Stimulated activated CD4-positive, alpha-beta T cell treated with anti-CD3 and anti-CD28 coated beads, Interleukin-12 subunit alpha, Interleukin-12 subunit beta, amount 100 ng/mL, for 48 hours (primary cell): ENCODE measurements at places on chromosomes 7 and 10.

- no peak for DNase-seq
Measured at GRCh38 chr10:67923551-67923950, 39.1 kb downstream of the SIRT1 start.

DNA sequence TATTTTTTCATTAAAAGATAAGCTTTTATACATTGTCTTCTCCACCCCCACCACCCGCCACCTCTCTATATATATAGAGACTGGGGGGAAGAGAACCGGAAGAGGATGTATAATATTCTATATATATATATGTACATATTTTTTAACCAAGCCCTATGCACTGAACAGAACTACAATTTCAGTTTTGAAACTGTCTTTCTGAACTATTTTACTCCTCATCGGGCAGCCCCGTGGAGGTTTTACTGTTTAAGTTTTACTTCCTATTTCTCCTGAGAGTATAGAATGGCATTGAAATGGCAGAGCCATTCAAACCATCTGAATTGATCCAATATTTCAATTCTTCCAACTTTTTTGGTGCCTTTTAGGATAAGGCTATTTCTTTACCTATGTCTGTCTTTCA, 1047.1 kb downstream of the NRG3 start:
- DNase-seq = no peak

GRCh38 chr10:82409671-82410070, 534.7 kb downstream of the NRG3 start:
- no peak for DNase-seq

- DNase-seq = no peak
Measured at GRCh38 chr10:45607276-45607675, 65.3 kb downstream of the ZFAND4 start.

GRCh38 chr10:70435241-70436085, 6.0 kb downstream of the NODAL start:
- DNase-seq = no peak

DNA sequence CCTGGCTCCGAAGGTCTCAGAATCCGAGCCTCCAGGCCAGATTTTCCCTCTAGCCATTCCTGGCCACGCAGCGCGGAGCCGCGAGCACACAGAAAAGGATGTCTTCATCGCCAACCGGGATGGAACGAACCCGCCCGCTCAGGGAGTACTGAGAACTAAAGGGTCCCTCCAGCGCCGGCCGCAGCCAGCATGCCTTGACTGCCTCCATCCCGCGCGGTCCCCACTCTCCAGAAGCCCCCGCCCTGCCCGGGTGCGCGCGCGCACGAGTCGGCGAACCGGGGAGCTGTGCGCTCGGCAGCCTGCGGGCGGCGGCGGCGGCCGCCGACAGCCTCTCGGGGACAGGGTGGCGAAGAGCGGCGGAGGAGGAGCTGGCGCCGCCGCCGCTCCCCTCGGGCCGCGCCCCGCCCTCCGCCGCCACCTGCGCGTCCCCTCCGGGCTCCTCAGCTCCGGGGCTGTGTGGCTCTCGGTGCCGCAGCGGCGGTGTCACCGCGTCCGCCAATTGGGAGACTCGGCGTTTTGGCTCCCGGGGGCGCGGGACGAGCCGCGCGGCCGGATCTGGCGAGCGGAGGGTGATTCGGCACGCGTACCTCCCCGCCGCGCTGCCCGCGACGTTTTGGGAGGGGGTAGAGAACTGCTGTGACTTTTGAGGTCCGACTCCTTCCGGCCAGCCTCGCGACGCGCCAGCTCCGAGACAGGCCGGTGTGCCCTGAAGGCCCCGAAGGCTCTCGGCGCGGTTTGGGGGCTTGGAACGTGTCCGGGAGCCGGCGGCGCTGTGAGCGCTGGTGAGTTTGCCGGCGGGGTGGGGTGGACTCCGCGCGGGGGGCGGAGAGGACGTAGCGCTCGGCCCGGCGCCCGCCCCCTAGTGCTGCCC, 453 bp upstream of the GALNT17 start:
- no peak for DNase-seq

DNA sequence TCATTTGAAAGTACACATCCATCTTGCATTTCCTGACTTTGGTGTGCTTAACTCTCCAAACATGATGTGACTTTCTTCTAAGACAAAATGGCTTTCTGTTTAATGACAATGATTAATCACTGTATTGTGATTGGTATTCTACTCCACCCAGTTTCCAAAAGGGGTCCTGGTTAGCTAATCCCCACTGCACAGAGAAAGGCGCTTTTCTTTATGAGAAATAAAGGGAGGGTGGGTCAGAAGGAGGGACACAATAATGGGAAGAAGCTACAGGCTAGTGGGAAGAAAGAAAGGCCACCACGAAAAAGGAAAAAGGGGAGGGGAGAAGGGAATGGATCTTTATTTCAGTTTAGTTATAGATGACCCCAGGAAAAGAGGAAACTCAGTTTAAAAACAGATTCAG, 69.2 kb downstream of the PRTFDC1 start:
- DNase-seq = no peak

DNA sequence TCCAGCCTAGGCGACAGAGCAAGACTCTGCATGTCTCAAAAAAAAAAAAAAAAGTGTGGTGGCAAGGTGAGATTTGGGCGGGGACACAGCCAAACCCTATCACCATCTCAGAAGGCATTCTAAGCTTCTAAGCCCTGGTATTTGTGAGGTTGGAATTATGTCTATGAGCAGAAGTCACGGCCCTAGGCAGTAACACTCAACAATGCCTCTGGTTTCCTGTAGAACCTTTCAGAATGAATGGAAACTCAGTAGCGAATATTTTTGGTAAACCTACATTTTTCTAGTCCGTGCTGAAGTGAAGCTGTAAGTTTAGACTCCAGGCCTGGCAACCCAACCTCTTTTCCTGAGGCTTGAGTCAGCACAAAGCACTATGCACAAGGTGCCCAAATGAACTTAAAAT, 88.3 kb downstream of the FAM107B start:
- DNase-seq = no peak

DNA sequence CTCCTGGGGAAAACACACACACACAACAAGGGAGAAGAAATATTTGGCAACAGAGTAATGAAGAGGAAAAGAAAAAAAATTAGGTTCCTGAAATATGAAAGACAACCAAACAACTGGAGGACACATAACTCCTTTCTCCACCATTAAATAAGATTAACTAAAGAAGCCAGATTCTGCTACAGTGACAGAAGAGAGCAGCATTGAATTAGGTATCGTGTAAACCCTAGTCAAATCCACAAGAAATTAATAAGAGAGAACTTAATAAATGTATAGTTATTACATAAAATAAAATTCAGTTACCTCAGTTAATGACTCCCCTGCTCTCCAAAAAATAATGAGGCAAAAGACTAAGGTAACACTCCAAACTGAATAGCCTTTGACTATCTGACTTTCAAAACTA, 306.7 kb downstream of the CRPPA start:
- no peak for DNase-seq
